NCI-H2081 treated with DMSO at 0.1 percent for 48 hours (cell line): ENCODE measurements at places on chromosomes 13 and 19.
A peak's percentile ranks its signal among the peaks of the same experiment; 100 is the strongest.

- no peak for DNase-seq
Observed at GRCh38 chr13:28551498-28551895, 56.6 kb upstream of the FLT1 start.

- no peak for DNase-seq
Observed at GRCh38 chr19:10155839-10156238, 36.1 kb upstream of the EIF3G start.

- no peak for DNase-seq
Observed at GRCh38 chr13:113918981-113919701, 54.7 kb downstream of the C13orf46 start.

GRCh38 chr19:44303320-44303719 lies 1.5 kb downstream of the ZNF235 start:
- DNase-seq: no peak

- no peak for DNase-seq
Observed at GRCh38 chr13:33426131-33426530, 140.6 kb upstream of the STARD13 start.

DNA sequence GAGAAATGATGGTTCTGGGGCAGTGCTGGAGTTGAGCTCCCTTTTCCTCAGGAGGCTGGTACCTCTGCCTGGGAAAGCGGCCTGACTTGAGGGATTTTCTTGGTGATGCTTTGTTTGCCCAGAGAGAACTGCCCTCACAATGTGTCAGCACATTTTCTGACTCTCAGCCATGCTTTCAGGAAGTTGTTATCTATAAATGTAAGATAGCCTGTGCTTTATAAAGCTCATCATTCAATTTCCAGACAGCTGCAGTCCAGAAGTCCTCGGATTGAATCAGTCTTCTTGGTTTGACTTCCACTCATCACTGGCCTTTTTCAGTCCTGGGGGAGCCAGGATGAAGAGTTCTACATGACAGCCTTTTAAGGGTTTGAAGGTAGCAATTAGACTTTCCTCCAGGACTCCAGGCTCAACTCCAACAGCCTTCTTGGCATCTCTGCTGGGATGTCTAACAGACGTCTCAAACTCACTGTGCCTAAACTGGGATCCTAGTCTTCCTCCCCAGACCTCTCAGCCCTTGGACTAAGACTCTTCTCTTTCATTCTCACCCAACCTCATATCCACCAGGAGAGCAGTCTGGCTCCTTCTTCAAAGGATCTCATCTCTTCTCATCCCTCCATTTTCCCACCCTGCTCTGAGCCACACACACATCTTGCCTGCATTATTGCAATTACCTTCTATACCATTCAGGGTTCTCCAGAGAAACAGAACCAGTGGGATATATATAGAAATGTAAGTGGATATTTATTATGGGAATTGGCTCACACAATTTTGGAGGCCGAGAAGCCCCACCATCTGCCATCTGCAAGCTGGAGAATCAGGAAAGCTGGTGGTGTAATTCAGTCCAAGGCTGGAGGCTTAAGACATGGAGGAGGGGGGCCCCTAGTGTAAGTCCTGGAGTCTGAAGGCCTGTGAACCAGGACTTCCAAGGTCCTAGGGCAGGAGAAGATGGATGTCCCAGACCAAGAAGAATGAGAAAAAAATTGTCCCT lies 13.1 kb downstream of the ERICH6B start:
- no peak for DNase-seq

DNA sequence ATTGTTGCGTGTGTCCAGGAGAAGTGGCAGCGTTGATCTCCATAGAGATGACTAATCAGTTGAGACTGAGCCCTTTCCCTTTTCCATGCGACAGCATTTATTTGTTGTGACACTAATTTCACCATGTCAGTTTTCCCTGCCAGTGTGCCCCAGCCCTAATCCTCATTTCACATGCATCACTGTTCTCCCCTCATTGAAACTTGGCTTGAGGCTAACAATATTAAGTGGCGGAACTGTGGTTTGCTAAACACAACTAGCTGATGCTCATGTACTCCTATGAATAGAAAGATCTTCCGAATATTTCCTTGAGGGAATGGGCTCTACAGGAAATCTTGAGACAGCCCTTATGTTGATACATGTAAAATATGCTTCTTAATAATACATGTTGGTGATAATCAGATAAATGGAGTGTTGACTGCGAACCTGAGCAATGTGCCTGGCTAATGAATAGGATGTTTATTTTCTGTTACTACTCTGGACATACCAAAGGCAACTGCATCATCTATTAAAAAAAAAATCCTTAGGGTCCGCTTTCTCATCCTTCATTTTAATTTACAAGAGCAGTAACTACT lies 258.6 kb downstream of the ATP8A2 start:
- no peak for DNase-seq

GRCh38 chr13:29428310-29429181 lies 166.9 kb downstream of the SLC7A1 start:
- no peak for DNase-seq

- no peak for DNase-seq
Observed at GRCh38 chr13:114054830-114055439, 77.5 kb downstream of the RASA3 start.

- no peak for DNase-seq
Observed at GRCh38 chr13:105952233-105952972, 583.1 kb downstream of the EFNB2 start.

DNA sequence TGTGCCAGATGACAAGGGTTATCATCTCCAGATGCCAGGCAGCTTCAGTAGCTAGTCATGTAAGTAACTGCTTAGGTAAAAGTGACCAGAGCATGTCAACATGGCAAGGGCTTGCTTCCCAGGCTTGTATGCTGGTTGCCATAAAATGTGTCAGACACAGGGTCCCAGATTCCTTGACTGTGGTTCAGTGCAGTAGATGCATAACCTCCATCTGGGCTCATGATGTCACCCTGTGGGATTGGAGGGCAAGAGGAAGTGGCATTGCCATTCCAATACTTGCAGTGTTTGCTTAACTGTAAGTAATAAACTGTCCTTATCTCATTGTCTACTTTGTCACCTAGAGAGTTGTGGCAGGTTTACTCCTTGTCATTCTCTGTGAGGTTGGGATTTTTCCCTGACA lies 226.8 kb downstream of the PCDH17 start:
- DNase-seq: no peak

DNA sequence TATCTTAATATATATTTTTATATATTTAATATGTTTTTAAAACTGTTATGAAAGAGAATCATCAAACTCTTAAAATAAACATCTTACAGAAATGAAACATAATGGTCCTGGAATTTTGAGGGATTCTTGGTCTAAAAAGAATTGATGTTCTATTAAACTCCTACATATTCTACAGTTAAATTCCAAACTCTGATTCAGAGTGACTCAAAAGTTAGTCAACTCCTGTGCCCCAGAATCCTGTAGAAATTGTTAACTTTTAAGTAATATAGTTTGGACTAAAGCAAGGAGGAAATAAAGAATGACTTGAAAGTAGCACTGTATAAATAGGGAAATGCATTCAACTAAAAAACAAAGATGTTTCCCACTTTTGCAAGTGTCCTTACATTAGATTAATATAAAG lies 47.7 kb downstream of the FNDC3A start:
- DNase-seq: no peak

- no peak for DNase-seq
Observed at GRCh38 chr19:10352764-10353671, 13.6 kb upstream of the ICAM3 start.

- DNase-seq: no peak
Observed at GRCh38 chr19:46717034-46717715, at the start of gene PRKD2. TSS of gene PRKD2 (minus strand) at chr19:46717114. CDS start at chr19:46716370, 744 bp downstream.

- no peak for DNase-seq
Observed at GRCh38 chr13:51453959-51454703, 1.3 kb upstream of the INTS6 start.

DNA sequence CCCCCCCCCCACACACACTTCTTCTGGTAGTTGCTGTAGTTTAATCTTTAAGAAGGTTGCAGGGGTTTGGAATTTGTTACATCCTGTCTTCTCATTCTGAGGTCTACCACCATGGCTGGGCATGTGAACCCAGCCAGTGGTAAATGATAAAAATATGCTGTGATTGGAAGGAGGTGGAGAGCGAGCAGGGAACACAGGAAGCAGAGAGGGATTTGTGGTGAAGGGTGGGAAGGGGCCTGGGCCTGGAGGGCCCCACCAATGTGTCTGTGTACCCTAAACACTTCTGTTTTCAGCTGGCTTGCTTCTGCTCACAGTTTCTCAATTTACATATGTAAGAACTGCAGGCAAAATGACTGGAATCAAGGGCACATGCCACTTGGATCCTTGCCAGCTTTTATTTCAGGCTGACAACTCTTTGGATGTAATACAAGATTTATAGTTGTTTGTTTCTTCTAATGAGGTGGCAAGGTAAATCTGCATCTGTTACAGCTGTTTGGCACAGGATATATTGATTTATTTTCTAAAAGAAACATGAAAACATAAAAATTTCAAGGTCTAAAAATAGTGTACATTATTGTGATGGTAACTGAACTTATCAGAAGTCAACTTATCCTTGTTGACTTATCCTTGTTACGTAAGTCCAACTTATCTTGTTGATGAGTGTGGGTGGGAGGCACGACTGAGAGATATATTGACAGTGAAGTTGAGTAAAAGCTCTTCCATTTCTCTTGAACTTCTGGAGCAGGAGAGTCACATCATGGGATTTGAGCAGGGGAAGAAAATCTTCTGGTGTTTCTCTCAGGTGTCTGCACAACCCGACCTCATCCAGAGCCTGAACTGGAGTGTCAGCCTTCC lies 313.2 kb downstream of the SHISA2 start:
- peak; percentile 37 for DNase-seq
